ENCODE measurements at places on chromosomes 2 and 18. TPM values are rescaled to one million over a fixed set of nuclear protein-coding genes. Genes with fewer than 3 reads are reported as not detected.

The CABYR gene
- total RNA-seq, result 34.6 TPM

The FBLN7 gene
- 0.62 TPM for total RNA-seq

The PAX3 gene
- 0.31 TPM for total RNA-seq

The MALL gene
- 0.94 TPM for total RNA-seq

The DAPL1 gene
- not detected for total RNA-seq

Data from occipital lobe (tissue), 3 donors.